ENCODE measurements at places on chromosomes 4 and X.

- no peak for DNase-seq
Observed at GRCh38 chr4:168572002-168572401, 75.2 kb downstream of the PALLD start.

DNA sequence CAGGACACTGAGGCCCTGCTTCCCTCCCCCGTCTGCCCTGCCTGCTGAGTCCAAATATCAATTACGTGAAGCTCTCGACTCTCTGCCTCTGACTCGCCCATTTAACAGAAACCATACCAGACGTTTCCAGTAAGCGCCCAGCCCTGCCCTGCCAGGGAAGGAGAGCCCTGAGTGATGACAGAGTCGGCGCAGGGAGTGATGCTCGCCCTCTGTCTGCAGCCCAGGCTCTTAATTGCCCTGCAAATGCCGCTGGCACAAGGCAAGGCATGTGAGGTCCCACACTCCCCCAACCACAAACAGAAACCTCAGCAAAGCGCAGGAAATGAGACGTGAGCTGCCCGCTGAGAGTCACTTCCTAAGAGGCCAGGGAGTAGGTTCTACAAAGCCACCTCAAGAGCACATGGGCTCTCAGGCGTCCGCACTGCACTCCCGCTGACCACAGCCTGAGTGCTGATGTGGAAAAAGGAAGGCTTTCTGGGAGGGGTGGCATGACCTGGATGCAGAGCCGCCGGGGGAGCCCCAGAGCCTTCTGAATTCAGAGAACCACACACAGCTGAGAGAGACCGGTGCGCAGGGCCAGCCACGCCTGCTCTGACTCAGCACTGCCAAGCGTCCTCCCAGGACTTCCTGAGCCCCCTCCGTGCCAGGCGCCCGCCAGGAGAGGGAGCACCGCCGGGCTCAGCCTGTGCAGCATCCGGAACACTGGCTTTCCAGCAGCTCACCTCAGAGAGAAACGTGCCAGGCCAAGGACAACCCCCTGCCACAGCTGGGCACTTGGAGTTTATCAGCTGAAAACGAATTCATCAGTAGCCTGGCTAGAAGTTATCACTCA is 5.3 kb downstream of the ZFYVE28 start:
- peak; percentile 76 for DNase-seq

DNA sequence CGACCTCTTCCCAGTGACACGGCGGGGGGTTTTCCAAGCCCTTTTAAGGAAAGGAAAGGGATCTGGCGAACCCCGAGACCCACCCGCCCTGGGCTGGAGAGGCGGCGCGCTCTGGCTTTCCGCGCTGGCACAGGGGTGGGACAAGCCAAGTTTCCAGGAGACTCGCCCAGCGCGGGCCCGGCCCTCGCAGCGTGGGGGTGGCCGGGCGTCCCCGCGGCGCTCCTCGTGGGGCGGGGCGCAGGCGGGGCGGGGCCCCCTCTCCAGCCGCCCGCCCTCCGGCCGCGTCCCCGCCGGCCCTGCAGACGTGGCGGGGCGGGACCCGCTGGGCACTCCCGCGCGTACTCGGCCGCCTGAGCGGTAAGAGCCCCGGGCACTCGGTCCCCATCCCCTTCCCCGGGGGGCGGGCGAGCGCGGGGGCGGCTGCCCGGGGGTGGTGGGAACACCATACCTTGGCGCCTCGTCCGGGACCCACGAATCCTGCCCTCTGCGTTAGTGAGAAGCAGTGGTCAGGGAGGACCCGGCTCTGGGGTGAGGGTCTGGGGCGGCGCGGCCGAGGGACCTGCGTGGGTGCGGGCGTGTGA is at the start of gene FAM114A1:
Gene FAM114A1, plus strand, starts transcription at position 329 of the 581 bp plus-strand sequence. CDS start 10,273 bp downstream, outside the sequence.
- peak; percentile 61 for DNase-seq

DNA sequence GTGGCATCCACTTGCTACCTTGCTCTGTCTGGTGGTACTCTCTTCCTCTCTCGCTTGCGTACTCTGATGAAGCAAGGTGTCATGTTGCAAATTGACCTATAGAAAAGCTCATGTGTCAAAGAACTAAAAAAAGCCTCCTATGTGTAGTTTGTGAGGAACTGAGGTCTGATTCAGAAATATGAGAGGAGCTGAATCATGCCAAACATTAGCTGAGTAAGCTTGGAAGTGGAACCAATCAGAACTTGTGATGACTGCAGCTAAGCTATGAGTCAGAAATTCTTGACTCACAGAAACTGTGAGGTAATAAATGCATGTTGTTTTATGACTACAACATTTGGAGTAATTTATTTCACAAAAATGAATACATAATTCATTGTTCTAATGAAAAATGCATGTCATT is 2138.8 kb downstream of the PCDH7 start:
- peak; percentile 2 for DNase-seq

- DNase-seq = no peak
Observed at GRCh38 chr4:19298998-19299397, 952.7 kb upstream of the SLIT2 start.

DNA sequence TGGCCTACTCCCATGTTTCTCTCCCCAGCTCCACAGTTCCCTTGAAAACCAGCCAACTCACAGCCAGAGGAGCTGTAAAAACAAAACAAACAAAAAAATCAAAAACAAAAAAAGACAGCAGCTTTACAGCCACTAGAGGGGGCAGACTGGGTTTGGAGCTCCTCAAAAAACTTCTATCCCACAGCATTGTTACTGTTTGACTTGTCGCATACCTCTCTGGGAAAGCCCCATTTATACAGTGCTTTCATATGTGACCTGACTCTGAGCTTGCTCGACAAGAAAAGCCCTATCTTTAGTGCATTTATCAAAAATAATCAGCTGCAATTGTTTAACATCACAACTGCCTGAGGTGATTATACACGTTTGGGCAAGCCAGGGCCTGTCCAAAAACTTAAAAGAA is 21.6 kb downstream of the TSPAN6 start:
- DNase-seq = peak; percentile 43

- no peak for DNase-seq
Observed at GRCh38 chrX:1661922-1662221, 47.0 kb downstream of the ASMT start.

DNA sequence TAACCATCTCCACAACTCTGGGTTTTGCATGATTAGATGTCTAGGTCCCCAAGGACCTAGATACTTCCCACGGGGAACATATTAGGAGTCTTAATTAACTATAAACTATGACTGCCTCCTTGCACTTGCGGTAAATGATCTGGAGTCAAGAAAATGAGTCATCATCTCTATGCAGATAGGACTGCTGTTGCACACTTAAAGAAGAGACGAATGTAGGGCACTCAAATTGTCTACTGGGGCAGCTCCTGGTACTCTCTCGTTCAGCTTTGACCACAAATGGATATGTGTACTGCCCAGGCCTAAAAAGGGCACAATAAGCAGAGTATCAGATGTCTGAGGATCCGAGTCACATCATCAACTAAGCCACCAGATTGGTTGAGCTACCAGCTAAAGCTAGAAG is 1783.4 kb upstream of the AGA start:
- DNase-seq = no peak

DNA sequence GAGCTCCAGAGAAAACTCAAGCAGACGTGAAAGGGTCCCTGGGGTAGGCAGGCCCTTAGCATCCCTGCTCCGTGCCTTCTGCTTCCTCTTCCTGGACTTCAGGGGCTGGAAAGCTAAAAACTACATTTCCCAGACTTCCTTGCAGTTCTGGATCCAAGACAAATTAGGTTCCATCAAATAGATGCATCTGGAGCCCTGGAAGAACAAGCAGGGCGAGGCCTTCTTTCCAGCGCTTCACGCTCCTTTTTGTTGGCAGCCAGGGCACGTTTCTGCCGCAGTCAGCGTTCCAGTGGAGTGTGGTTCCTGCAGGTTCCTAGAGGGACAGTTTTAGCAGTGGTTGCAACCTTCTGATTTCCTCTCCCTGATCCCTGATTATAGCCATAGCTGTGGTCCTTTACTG is 53.6 kb upstream of the MSX1 start:
- DNase-seq = no peak

DNA sequence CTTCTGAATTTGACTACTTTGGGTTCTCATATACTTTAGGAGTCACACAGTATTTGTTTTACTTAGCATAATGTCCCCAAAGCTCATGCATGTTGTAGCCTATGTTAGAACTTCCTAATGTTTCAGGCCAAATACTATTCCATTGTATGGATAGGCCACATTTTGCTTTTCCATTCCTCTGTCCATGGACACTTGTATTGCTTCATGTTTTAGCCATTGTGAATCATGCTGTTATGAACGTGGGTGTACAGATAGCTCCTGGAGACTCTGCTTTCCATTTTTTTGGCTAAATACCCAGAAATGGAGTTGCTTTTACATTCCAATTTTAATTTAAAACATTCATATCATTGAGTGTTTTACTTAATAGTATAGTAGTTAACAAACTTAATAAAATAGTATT is 54.5 kb downstream of the HTT start:
- DNase-seq = no peak

- DNase-seq = no peak
Observed at GRCh38 chr4:36651253-36651652, 369.8 kb downstream of the DTHD1 start.

GRCh38 chr4:5882947-5883346 is 9.9 kb downstream of the CRMP1 start:
- DNase-seq = no peak

GRCh38 chr4:165027762-165028402 is 3.9 kb upstream of the TRIM60 start:
- peak; percentile 5 for DNase-seq

DNA sequence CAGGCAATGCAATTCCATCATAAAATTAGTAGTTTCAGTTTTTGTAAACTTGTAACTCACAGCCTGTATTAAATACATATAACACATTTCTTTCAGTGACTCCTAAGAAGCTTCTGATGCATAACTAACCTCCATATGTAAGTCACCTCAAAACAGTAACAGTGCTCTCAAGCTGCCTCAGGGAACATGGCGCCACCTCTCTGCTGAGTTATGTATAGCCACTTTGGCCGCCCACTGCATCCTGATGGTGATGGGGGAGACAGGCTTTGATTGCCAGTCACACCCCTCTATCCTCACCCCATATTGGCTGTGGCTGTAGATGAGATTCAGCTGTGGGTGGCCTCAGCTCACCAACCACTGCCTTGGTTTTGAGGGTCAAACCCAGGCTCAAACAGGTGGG is 54.3 kb downstream of the LRBA start:
- DNase-seq = peak; percentile 56

- DNase-seq = no peak
Observed at GRCh38 chr4:19783667-19784223, 468.0 kb upstream of the SLIT2 start.

GRCh38 chr4:103098341-103098740 is 1.3 kb downstream of the BDH2 start:
- no peak for DNase-seq

DNA sequence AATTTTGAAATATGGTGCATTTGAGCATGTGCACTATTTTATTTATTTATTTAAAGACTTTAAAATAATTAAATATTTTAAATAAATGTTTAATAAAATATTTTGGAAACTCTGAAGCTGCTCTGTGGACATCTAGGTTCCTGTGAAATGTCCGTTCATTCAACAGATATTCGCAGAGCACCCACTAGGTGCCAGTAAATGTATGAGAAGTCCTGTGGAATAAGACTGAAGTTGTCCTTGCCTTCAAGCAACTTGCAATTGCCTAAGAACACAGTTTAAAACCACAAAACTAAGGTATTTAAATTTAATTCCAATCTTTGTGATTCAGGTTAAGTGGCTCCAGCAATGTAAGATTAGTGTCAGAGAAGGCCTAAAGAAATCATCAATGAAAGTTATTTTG is 306.7 kb downstream of the GBA3 start:
- no peak for DNase-seq

GRCh38 chrX:6644411-6644810 is 109.5 kb upstream of the VCX3A start:
- no peak for DNase-seq

- DNase-seq = no peak
Observed at GRCh38 chr4:8857766-8858700, 13.6 kb downstream of the HMX1 start.

- no peak for DNase-seq
Observed at GRCh38 chrX:39796856-39797255, 300.9 kb downstream of the BCOR start.

GRCh38 chr4:105633241-105633640 is 75.2 kb downstream of the INTS12 start:
- DNase-seq = no peak

- peak; percentile 7 for DNase-seq
Observed at GRCh38 chr4:169811476-169811875, 53.7 kb upstream of the HPF1 start.

DNA sequence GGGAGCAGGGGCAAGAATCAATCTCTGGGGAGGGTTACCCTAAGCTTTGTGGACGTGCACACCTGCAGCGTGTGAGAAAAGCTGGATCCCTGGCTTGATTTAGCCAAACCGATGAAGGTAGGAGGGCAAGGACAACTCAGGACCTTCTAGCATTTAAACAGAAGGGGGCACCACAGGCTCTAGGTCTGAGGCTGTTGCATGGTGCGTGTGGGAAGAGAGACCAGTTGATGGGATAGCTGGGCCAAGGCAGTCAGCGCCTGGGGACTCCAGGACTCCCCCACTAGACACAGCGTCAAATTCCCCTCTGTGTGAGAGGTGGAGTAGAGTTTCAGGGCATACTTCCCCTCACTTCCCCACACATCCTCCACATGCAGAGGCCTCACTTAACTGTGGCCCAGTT is 4.3 kb downstream of the GABRQ start:
- no peak for DNase-seq

DNA sequence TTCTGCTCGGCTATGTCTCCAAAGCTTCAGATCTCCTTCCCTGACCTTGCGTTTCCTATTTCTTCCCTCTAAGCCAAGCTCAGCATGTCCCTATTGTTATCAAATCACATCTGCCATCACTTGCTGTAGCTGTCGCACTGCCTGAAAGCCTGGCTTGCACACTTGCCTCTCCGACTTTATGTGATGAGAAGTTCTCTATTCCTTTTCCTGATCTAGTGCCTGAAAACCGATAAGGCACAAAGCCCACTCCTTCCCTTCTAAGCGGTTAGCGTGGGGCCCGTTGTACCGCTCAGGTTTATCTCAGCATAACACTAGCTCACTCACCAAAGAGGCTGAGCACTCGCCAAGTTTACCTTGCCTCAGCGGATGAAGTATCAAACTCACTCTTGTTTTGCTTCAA is 816 bp downstream of the NMU start:
- no peak for DNase-seq

DNA sequence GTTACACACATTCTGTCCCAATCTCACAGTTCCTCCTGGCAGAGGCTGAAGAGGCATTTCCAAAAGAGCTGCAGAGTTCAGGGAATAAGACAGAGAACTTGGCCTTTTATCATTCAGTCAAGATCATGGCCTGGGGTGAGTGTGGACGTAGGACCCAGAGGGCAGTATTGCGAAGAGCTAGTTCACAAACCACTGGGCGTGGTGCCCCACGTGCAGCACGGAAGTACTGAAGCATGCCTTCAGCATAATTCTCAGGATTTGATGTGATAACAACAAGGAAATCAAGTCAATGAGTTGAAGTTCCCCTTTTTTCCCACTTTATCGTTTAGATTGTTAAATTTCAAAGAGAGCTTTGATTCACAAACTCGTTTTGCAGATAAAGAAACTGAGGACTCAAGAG is 117.7 kb downstream of the RELL1 start:
- no peak for DNase-seq

Data from brain microvascular endothelial cell (primary cell).